Endothelial cell of umbilical vein (primary cell): ENCODE measurements at places on chromosomes 13 and 19. TPM values are rescaled to one million over a fixed set of nuclear protein-coding genes. Genes with fewer than 3 reads are reported as not detected.

Gene LNX2
- total RNA-seq: 9.1 and 9.9 TPM in 2 replicates

- no peak for DNase-seq
These were observed 13.9 kb upstream of the PAK4 start for GRCh38 chr19:39111593-39112199.

GRCh38 chr19:372306-372890 lies 27.8 kb upstream of the MIER2 start:
- DNase-seq: peak; percentile 30

DNA sequence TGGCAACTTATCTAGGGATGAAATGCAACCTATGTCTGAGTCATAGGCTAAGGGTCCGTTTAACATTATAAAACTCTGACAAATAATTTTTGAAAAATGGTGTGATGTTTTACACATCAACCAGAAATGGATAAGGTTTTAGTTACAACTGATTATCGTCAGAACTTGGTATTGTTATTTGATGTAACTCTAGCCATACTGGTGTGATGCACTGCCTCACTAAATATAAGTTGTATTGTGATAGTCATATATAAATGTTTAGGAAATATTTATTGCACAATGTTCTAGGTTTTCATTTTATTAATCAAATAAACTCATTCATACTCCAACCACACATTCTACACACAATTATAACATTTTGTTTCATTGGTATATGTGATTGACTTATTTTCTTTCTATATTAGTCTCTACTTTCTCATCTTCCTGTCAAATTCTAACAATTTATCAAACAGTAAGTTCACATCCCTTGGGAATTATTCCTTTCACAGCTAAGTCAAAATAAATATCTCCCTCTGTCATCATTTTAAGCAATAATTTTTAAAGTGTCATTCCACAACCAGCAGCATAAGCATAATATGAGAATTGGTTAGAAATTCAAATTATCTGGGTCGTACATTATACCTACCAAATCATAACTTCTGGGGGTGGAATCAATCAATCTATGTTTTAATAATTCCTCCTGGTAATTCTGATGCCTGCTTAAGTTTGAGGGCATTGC lies 873.9 kb downstream of the SLITRK1 start:
- DNase-seq: no peak

DNA sequence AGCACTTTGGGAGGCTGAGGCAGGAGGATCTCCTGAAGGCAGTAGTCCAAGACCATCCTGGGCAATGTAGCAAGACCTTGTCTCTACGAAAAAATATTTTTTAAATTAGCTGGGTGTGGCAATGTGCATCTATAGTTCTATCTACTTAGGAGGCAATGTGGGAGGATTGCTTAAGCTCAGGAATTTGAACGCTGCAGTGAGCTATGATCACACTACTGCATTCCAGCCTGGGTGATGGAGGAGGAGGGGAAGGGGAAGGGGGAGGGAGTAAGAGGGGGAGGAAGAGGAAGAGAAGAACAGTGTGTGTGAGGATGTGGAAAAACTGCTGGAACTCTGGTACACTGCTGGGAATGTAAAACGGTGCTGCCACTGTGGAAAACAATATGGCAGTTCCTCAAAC lies 9.2 kb upstream of the CLIP3 start:
- peak; percentile 10 for DNase-seq

DNA sequence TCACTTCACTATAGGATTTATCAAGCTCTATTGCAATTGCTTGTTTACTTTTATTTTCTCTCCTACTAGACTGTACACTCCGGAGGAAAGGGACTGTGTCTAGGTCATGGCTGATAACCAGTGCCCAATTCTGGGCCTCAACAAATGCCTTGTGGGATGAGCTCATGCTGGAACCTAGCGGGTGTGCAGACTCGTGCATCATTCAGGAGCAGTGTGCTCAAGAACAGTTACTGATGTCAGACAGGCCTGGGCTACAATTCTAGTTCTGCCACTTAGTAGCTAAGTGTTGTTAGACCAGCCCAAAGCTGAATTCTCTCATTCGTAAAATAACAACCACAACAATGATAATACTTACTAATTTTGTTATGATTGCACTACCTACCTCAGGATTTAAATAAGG lies 95.4 kb downstream of the CYSLTR2 start:
- DNase-seq: no peak

Gene CD22
- not detected in 2 replicates for total RNA-seq

DNA sequence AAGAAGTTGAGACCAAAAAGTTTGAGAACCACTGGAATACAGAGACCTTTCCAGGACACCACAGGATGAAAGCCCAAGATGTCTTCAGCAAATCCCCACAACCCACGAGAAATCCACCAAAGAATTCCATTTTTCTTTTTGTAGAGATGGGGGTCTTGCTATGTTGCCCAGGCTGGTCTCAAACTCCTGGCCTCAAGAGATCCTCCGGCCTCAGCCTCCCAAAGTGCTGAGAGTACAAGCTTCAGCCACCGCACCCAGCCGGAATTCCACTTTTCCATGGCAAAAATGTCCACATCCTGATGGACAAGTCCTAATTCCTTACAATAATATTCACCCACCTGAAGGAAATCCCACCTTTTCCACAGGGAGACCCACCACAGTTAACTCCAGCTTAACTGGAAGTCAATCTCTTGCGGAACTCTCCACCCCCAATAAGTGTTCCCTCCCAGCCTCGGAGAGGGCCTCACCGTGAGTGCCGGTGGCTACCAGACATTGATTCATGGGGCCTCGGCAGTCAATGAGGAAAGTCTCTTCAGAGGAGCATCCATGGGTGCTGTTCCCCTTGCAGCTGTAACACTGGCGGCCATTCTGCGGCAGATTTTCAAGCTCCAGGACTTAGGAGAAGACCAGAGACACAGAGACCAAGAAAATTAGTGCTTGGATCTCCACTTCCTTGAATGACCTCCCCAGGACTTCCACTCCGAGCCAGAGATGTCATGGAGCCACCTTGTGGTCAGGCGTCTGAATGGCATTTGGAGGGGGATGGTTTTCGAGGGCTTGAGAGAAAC lies 12.3 kb upstream of the CADM4 start:
- DNase-seq: peak; percentile 77

GRCh38 chr19:4633140-4633967 lies 6.0 kb upstream of the TNFAIP8L1 start:
- DNase-seq: peak; percentile 79

- no peak for DNase-seq
These were observed 188.0 kb downstream of the TDRD3 start for GRCh38 chr13:60584976-60585375.

Gene IGFL1
- not detected in 2 replicates for total RNA-seq
